ENCODE measurements at places on chromosomes 11 and 22.

- DNase-seq = no peak
Measured at GRCh38 chr11:30322191-30322590, 713 bp upstream of the ARL14EP start.

- DNase-seq = no peak
Measured at GRCh38 chr11:69918231-69918937, 99.2 kb upstream of the FGF3 start.

DNA sequence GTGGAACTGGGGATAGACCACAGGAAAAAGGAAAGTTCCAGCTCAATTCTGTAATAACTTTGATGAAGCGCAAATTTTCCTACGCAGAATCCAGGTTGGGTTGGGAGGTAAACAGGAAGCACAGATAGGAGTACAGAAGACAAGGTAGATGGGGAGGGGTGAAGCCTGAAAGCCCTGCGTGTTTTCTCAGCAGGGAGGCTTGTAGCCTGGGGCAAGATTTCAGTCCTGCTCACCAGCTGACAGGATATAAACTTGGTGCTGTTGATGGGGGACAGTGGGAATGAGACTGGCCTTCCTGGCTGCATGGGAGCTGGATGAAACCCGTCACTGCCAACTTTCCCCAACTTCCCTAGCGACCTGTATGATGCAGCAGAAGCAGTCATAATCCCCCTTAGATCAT, 114.9 kb downstream of the ARHGAP32 start:
- DNase-seq = no peak

DNA sequence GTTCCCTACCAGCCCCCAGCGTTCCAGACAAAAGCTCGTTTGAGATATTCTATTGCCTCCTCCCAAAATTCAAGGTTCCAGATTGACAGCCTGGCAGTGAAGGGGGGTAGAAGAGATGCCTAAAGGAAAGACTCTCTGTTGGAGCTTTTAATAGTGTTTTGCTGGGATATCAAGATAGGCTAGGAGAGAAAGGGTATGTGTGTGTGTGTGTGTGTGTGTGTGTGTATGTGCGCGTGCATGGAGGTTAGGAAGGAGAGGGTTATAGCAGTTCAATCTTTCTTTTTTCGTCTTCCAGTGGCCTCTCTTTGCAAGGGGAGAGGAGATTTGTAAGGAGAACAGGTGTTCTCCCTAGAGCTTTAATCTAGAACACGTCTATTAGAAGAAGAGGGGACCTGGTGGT, 22.0 kb downstream of the EHF start:
- no peak for DNase-seq

DNA sequence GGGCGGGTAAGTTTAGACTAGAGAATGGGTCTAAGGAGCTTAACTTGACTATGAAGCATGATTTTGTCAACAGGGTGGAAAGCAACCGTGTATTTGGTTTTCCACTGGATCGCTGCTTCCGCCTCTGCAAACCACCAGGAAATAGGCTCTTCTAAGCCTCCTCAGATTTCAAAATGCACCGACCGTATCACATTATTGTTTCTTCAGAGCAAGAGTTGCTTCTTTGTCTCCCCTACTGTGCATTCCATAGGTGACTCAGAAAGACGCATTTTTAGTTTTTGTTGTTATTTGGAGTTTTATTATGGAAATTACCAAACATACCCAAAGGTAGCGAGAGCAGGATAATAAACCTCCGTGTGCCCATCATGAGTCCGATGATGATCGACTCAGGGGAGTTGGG, 64.3 kb upstream of the RASD2 start:
- no peak for DNase-seq

DNA sequence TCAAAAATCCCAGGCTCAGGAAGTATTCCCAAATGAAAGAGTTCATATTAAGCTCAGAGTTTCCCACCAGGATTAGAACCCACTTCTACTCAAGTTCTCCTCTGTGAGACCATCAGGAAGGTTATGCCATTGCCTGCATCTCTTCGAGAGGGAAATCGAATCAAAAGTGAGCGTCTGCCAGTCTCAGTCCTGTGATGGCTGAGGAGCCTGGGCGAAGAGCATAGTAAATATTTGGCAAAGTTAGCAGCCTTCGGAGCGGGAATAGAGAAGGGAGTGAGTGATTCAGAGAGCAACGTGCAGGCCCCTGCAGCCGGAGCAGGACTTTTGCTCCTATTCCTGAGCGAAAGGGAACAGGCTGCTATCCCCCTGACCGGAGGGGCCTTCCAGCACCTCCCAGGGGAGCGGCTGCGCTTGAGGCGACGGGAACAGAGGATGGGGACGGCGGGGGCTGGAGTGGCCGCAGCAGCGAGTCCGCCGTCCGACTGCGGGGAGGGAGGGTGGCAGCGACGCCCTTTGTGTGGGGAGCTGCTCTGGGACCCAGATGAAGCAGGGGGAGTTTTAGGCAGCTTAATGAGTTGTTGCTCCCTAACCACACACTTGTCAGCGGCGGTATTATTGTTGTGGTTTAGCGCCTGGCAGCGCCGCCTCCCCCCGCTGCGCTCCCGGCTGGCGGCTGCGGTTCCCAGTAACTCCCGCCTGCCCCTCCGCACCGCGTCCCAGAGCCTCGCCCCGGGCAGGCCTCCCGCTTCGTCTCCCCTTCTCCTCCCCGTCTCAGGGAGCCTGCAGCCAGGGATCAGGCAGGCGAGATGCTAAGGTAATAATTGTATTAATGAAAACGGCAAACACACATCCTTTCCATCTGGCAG, 21.7 kb upstream of the NRGN start:
- no peak for DNase-seq

DNA sequence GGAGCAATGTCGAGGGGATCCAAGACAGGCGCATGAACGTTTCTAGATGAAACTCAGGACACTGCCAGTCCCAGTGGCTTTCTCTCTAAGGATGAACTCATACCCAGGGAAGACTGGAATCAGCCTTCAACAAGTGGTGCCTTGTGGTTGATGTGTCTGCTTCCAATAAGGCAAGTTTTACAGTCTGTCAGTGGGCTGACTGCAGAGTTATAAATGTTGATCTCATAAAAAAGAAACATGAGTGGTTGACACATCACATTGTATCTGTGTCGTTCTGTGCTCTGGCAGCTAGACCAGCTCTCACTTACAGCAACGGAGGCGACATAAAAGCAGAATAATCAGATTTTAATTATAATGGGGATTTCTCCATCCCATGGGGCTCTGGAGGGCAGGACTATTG, 96.7 kb downstream of the SNX19 start:
- DNase-seq = no peak

DNA sequence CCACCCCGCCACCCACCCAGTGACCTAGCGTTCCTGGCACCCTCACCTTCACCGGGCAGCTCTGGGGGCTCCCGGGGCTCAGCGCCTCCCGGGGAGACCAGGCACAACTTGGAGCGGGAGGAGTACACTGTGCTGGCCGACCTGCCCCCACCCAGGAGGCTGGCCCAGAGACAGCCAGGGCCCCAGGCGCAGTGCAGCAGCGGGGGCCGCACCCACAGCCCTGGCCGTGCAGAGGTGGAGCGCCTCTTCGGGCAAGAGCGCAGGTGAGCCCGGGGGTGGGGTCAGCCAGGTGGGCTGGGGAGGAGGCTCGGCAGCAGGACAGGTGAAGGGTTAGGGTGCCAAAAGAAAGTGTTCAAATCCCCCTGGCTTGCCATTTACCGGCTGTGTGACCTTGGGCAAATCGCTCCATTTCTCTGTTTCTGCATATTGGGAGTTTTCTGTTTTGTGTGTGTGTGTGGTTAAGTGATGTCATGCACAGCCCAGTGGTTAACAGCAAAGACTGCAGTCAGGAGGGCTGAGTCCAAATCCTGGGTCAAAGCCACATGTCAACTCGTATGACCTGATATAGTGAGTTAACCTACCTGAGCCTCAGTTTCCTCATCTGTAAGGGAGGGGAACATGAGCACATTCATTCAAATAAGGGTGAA, 29.5 kb downstream of the TRIOBP start:
- no peak for DNase-seq

DNA sequence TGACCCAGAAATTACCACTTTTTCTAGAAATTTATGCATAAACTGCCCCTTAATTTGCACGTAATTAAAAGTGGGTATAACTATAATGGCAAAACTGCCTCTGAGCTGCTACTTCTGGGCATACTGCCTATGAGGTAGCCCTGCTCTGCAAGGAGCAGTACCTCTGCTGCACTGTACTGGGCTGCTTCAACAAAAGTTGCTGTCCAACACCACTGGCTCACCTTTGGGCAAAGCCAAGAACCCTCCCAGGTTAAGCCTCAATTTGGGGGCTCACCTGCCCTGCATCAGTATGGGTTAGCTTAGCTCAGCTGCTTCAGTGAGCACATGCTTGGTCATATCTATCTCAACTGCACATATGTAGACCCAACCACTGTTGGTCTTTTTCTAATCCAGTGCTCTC, 4.5 kb downstream of the DMC1 start:
- no peak for DNase-seq

- DNase-seq = no peak
Measured at GRCh38 chr11:116217441-116217840, 555.3 kb downstream of the BUD13 start.

GRCh38 chr11:85809191-85809590, 1.8 kb downstream of the SYTL2 start:
- no peak for DNase-seq

DNA sequence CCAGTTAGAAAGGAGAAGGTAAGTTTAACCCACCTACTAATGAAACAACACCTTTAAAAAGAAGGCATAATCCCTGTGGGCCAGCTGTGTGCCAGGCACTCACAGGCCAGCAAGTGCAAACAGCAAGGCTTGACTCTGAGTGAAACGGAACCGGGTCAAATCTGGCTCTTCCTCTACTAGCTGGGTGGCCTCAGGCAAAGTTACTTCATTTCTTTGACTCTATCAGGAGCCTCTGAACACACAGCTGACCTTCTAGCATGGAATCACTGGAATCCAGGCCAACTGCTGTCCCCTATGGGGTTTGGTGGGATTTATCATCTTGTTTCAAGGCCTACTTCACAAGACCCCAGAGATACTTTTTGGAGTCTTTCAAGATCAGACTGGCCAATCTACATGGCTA, 3.3 kb downstream of the RAB38 start:
- no peak for DNase-seq

- no peak for DNase-seq
Measured at GRCh38 chr11:6263662-6264061, 4.0 kb downstream of the CCKBR start.

DNA sequence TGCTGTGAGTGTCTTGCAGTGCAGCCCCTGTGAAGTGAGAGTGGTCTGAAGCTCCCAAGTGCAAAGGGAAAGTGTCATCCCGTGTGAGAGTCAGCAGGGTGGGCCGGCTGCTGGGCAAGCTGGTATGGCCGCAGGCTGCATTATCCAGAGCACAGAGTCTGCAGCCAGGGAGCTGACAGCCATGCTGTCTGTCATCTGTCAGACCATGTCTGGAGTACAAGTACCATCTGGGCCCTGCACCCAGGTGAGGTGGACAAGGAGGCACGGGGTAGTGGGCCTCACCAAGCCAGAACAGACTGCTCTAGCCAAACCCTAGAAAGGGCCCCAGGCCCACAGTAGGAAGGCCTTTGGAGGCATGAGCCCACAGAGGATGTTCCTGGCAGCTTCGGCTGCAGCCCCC, 20.2 kb downstream of the LMO1 start:
- DNase-seq = no peak

GRCh38 chr11:130370845-130371590, 56.3 kb upstream of the ZBTB44 start:
- DNase-seq = no peak

DNA sequence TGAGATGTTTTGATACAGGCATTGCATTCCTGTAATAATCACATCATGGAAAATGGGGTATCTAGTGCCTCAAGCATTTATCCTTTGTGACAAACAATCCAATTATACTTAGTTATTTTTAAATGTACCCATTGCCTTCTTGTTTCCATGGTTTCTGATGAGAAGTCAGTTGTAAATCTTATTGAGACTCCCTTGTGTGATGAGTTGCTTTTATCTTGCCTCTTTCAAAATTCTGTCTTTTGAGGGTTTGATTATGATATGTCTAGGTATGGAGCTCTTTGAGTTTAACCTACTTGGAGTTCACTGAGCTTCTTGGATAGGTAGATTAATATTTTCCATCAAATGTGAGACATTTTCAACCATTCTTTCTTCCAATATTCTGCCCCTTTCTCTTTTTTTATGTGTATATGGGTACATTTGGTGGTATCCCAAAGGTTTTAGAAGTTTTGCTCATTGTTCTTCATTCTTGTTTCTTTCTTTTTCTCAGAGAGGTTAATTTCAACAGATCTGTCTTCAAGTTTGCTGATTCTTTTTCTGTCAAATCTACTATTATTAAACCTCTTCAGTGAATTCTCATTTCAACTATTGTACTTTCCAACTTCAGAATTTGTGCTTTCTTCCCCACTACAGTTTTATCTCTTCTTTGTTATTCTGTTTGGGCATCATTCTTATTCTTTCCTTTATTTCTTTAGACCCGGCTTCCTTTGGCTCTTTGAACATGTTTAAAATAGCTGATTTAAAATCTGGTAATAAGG, 13.7 kb downstream of the NAGA start:
- no peak for DNase-seq

DNA sequence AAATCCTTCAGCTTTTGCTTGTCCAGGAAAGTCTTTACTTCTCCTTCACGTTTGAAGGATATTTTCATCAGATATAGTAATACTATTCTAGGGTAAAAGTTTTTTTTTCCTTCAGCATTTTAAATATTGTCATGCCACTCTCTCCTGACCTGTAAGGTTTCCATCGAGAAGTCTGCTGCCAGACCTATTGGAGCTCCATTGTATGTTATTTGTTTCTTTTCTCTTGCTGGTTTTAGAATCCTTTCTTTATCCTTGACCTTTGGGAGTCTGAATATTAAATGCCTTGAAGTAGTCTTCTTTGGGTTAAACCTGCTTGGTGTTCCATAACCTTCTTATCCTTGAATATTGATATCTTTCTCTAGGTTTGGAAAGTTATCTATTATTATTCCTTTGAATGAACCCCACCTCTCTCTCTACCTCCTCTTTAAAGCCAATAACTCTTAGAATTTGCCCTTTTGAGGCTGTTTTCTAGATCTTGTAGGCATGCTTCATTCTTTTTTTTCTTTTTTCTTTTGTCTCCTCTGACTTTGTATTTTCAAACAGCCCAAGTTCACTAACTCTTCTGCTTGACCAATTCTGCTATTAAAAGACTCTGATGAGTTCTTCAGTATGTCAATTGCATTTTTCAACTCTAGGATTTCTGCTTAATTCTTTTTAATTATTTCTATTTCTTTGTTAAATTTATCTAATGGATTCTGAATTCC, 12.0 kb upstream of the WEE1 start:
- DNase-seq = no peak

- DNase-seq = no peak
Measured at GRCh38 chr11:65329478-65329877, 4.2 kb upstream of the DPF2 start.

- no peak for DNase-seq
Measured at GRCh38 chr11:109075976-109076375, 346.0 kb upstream of the C11orf87 start.

DNA sequence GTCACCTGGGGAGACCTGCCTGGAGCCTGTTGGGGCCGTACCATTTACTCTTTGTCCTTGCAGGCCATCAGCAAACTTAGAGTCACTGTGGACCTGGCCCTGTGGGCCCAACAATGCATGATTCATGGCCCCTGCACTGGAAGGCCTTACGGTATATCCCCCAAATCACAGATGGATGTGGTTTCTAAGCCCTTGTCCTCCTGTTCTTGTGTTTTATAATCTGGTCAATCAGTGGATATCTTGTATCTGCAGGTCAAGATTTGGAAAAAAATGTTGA, 6.2 kb downstream of the TSKU start:
- DNase-seq = no peak
